DMS 273 treated with DMSO at 0.1 percent for 48 hours (cell line): ENCODE measurements at places on chromosomes 3 and 15.

- DNase-seq = no peak
These were observed 307.9 kb upstream of the CBLB start for GRCh38 chr3:106176734-106177133.

GRCh38 chr3:14235003-14235911 lies 56.6 kb downstream of the LSM3 start:
- no peak for DNase-seq

- DNase-seq = no peak
These were observed 51.2 kb downstream of the CHAC1 start for GRCh38 chr15:41004490-41004889.

GRCh38 chr3:110391640-110392395 lies 679.8 kb upstream of the NECTIN3 start:
- DNase-seq = no peak

GRCh38 chr15:59307165-59307537 lies 65.5 kb downstream of the MYO1E start:
- DNase-seq = no peak

GRCh38 chr3:36065321-36065720 lies 315.0 kb upstream of the STAC start:
- no peak for DNase-seq

- no peak for DNase-seq
These were observed 53.5 kb upstream of the PRTG start for GRCh38 chr15:55796321-55796965.

GRCh38 chr3:115072265-115073021 lies 74.6 kb downstream of the ZBTB20 start:
- no peak for DNase-seq

DNA sequence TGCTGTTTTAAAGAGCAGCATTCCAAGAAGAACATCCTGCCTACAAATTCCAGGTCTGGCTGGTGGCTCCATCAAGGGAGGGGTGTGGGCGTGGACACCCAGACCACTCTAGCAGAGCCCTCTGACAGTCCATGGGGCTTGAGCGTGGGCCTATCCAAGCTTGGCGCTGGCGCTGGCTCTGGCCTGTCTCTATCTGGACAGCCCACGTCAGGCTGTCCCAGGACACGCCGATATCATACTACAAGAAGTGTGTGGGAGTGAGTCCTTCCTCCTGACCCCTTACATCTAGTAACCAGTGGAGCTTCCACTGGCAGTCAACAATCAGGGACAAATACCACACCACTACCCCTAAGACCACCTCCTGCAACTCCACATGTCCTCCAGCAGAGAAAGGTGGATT lies 17.1 kb upstream of the DUSP7 start:
- DNase-seq = no peak

DNA sequence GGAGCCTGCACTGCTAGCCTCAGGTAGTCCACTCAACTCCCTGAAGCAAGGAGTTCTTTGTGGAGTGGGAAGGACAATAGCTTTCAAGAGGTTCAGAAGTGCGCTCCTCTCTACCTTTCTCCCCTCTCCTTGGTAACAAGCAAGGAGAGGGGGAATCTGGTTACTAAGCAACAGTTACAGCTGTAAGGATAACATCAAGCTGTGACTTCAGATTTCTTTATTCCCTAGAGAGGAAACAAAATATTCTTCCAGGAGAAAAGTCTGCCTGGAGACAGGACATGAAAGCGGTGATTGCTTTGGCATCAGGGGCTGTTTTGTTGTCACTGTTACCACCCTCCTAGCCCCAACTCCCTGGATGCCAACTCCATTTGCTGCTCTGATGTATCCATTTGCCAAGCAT lies 70.4 kb downstream of the TRANK1 start:
- no peak for DNase-seq

- DNase-seq = no peak
These were observed 98.6 kb downstream of the SUCNR1 start for GRCh38 chr3:151971814-151972579.
